ENCODE measurements at places on chromosomes 13 and 19.

DNA sequence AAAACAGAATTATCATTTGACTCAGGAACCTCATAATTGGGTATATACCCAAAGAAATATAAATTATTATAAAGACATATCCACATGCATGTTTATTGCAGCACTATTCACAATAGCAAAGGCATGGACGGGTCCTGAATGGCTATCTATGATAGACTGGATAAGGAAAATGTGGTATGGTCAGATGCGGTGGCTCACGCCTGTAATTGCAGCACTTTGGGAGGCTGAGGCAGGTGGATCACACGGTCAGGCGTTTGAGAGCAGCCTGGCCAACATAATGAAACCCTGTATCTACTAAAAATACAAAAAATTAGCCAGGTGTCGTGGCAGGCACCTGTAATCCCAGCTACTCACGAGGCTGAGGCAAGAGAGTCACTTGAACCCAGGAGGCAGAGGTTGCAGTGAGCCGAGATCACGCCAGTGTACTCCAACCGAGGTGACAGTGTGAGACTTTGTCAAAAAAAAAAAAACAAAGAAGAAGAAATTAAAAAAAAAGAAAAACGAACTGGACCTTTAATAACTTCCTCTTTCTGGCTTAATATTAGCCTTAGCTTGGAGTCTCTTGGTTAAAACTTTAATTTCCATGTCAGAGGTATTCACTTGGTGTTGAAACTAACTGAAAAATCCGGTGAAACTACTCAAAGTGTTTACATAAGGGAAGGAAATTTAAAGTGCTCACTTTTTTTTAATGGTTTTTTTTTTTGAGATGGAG, 104.4 kb downstream of the ZNF486 start:
- no peak for DNase-seq

- peak; percentile 80 for DNase-seq
Observed at GRCh38 chr19:11496391-11497163, 9.1 kb downstream of the ZNF653 start.

GRCh38 chr19:33215438-33216197, 10.0 kb downstream of the SLC7A10 start:
- no peak for DNase-seq

GRCh38 chr13:29464105-29464679, 131.3 kb downstream of the SLC7A1 start:
- no peak for DNase-seq

DNA sequence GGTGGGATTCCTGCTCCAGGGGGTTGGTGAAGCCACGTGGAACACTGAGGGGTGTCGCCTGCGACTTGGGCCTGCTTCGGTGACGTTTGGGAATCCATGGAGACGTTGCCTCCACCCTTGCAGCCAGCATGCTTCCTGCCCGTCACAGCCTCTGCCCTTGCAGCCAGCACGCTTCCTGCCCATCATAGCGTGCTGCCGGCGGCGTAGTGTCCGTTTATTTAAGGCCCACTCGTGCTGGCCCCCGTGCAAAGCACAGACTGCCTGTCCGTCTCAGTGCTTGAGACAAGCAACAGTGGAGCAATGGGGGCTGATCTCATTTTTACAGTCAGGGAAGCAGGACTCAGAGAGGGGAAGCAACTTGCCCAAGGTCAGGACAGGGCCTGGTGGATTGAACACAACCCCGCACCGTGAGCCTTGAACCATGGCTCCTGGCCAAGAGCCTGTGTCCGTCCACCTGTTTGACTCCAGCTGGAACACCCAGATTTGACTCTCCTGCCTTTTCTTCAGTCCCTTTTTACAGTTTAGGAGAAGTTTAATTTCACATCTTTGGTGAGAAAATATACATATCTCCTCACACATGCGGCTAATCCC, 149.6 kb downstream of the TEX29 start:
- DNase-seq, result no peak

- no peak for DNase-seq
Observed at GRCh38 chr19:35601971-35602370, 10.6 kb upstream of the HAUS5 start.

DNA sequence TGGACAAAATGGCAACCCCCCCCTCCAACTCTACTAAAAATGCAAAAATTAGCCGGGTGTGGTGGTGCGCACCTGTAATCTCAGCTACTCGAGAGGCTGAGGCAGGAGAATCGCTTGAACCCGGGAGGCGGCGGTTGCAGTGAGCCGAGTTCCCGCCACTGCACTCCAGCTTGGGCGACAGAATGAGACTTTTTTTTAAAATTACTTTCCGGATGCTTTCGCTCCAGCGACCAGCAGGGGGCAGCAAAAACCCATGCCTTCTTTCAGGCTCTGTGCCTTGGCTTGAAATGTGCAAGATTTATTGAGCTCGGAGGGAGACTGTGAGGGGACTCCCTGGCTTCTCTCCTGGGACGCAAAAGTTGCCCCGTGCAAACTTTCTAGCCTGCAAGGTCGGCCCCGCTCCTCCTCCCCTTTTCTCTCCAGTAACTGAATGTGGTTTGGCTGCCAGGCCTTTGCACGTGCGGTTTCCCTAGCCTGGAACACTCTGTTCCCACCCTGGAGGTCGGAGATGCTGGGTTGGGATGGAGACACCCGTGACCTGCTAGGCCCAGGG, 61.4 kb upstream of the NFIC start:
- peak; percentile 84 for DNase-seq

DNA sequence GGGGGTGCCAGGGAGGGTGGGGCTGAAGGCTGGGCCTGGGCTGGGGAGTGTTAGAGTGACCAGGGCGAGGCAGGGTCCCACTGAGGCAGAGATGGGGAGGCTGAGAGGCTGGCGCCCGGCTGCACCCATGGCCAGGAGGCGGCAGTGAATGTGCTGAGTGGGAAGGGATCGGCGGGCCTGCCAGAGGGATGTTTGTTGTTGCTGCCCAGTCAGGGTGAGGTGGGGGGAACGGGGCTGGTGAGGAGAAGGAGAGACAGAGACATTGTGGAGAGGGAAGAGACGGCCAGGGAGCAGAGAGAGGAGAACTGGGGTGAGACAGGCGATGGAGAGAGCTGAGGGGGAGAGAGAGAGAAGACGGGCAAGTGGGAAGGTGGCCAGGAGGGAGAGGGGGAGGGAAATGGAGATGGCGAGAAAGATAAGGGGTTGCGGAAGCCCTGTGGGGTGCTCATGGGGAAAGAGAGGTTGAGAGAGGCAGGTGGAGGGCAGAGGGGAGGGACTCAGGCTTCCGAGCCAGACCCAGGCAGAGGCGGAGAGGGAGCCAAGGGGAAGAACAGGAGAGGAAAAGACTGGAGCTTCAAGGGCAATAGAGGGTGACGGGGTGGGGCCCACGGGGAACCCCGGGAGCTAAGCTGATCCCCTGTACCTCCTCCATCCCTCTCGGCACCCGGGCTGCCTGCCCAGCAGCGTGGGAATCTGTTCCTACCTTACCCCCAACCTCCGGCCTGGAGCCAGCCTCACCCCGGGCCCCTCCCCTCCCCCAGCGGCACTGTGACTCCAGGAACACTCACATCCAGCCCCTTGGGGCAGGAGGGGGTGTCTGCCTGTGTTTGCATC, 690 bp upstream of the B3GNT8 start:
- peak; percentile 45 for DNase-seq

GRCh38 chr13:33318037-33318436, 32.5 kb upstream of the STARD13 start:
- DNase-seq, result no peak

GRCh38 chr19:58536852-58537798, 6.7 kb upstream of the TRIM28 start:
- DNase-seq, result no peak

GRCh38 chr19:24046550-24046949, 40.4 kb upstream of the ZNF254 start:
- DNase-seq, result no peak

GRCh38 chr13:50065712-50066111, 50.5 kb downstream of the KCNRG start:
- no peak for DNase-seq

GRCh38 chr19:44822177-44822576, 13.3 kb downstream of the BCAM start:
- DNase-seq, result no peak

DNA sequence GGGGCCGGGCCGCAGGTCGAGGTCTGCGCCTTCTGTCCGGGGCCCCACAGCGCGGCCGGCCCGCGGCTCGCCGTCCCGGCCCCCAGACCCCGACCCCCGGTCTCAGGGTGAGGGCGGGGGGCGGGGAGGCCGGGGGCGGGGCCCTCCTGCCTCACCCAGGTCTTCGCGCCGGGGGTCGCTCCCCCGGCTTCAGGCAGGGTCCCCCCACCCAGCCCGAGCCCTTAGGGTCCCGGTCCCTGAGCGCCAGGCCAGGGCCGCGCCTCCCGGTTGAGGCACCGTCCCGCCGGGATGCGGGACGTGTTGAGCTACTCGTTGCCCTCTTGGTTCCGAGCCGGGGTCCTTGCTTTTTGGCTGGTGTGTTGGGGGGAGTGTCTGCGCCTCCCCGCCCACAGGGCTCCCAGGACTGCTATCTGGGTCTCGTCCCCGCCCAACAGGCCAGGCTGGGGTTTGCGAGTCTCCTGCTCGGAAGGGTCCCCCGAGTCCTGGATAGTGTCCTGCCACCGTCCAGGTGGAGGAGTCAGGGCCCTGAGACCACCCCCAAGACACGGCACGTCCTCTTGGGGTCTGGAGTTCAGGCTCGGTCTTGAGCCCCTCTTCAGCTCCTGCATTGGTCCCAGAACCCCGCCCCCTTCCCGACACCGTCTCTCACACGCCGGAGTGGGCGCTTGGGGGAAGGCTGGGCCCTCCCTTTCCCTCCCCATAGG, 452 bp downstream of the PIAS4 start:
- peak; percentile 60 for DNase-seq

DNA sequence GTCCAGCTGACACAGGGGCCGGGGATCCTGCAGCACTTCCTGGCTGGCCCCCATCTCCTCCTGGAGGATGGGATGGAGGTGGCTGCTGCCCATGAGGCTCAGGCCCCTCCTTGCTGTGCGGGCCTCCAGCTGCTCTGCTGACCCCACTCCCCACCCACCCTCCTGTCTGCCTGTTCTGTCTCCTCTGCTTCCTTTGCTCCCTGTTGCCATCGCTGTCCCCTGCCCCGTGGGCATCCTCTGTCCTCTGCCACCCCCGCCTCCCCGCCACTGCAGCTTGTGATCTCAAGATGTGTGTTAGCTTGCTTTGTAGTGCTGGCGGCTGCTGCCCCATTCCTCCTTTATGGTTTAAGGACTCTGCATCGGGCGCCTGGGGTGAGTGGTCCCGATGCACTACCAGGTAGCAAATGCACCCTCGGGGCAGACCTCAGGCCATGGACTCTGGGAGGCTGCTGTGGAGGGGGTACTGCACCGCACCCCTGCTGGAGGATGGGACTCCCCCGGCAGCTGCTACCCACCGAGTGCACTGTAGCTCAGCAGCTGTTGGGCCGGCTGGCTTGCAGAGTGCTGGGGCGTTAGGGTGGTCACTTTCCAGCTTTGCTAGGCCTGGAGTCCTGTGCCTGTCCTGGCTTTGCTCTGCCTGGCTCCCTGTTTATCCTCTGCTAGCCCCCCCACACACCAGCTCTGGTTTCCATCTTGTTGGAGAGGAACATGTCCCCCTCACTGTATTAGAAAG, 15.8 kb upstream of the C19orf33 start:
- DNase-seq, result no peak

GRCh38 chr13:39451301-39451700, 151.7 kb downstream of the LHFPL6 start:
- no peak for DNase-seq

- no peak for DNase-seq
Observed at GRCh38 chr19:20313894-20314293, 146.9 kb downstream of the ZNF486 start.

All from stimulated activated CD4-positive, alpha-beta T cell treated with anti-CD3 and anti-CD28 coated beads, Interleukin-15, amount 100 ng/mL, for 24 hours (primary cell).